ENCODE measurements at places on chromosomes 4 and X.

- DNase-seq = no peak
These were observed 95.4 kb upstream of the PLAC1 start for GRCh38 chrX:134753718-134754008.

DNA sequence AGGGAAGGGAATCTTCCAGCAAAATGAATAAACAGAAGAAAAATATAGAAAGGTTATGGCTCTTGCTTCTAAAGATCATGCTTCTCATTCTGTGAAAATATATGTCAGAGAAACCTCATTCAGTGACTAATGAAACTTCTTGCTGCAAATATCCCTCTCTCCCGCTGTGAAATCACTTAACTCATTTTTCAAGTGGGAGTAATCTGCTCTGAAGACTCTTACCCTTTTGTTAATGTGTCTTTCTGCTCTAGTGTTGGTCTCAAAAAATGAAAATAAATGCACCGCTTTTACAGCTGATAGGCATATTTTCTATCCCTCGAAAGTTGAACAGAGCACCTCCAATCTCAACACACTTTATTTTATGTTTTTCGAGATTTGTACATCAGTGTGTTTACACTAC lies 252.3 kb downstream of the NLGN4X start:
- DNase-seq = no peak

- no peak for DNase-seq
These were observed 34.8 kb downstream of the IGFBP7 start for GRCh38 chr4:57075367-57075766.

DNA sequence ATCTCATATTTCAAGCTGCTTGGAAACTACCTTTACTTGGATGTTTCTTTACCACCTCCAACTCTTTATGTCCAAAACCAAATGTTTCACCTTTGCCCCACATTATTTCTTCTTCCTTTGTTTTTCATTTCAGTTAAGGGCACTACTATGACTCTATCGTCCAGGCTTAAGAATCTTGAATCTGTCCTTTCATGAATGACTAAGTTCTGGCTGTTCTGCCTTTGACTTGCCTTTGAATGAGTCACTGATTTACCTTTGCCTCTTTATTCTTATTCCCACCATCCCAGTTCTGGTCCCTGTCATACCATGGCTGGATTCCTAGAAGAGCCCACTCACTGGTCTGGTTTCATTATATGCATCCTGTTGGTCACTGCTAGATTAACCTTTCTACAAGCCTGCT lies 30.6 kb upstream of the PLAC1 start:
- DNase-seq = no peak

DNA sequence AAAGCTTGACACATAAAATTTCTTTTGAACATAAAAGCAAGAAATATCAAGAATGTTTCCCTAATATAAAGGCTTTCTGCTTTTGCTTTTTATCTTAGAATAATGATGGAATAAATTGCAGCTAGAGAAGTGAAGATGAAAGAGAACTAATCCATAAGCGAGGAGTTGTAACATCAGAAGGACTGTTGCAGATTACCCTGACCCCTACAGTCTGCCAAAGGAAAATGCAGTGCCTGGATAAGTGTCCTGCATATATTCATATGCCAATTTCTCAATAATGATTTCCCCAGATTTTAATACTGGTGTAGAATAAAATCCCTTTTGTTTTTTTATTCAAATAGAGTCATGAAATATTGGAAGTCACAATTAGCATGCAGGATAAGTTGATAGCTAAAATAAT lies 115.9 kb downstream of the MAGEC2 start:
- no peak for DNase-seq

DNA sequence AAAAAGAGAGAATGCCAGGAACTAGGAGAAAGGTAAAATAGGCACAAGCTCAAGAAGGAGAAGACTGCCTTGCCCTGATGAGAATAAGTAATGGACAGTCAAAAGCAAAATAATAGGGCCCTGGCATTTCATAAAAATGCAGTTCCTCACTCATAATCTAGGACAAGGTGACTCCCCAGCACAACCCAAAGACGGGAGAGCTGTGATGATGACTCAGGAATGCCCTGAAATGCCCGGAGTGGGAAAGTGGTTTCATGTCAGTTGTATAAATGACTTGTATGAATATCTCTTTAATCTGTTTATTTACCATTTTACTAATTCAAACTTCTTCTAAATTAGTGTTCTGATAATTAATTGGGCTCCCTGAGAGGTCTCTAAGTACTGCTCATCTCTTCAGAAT lies 28.8 kb upstream of the SETD7 start:
- no peak for DNase-seq

DNA sequence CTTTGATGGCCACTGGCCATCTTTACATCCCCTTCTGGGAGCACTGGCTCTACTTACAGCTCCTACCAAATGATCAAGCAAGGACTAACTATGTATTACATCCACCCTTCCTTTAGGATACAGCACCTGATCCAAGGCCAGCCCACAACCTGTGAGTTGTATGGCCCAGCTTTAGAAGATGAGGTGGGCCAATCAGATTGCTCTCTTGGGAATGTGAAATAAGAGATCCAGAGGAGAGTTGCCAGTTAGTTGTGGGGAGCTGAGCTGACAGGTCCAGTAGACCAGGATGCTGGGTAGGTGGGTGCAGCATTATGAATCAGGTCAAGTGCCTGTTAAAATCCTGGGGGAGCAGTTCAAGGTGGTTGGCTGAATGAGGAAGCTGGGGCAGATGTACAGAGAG lies 111.5 kb downstream of the GNL3L start:
- no peak for DNase-seq

GRCh38 chrX:20451929-20452328 lies 185.2 kb upstream of the RPS6KA3 start:
- no peak for DNase-seq

DNA sequence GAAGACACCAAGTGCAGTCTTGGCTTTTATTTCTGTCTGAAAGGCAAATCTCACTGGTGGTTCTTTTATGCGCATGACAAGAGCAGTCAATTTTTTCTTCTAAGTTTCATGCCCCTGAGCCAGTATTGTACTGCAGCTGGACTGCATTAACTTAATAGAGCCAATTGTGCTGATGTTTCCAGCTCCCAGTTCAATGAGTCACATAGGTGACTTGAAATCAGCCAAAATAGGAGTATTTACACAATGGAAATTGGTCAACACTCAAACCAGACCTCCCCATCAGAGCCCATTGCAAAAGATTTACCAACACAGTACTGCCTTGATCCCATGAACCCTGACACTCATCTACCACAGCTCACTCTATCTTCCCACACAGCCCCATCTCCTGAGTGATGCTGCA lies 100.3 kb upstream of the GUCY1A1 start:
- DNase-seq = no peak

Data from NT2/D1 (cell line).